ENCODE measurements at places on chromosomes 6 and 20.

GRCh38 chr6:32432050-32432450 lies 7.6 kb upstream of the HLA-DRA start:
- DNase-seq: no peak

GRCh38 chr6:140499607-140500006 lies 1125.2 kb upstream of the CITED2 start:
- DNase-seq: no peak

DNA sequence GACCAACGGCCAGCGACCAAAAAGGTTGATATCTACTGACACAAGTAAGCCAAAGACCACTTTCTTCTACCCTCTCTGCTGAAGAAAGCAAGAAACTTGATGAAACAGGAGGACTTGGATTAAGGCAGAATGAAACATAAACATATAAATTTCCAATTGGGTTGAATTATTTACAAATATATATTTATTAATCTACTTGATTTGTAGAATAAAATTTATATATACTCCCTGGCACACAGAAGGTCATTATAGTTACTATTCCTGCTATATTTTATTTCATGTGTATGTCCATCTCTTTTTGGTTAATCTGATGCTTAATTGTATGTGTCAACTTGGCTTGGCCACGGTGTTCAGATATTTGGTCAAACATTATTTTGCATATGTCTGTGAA lies 4.2 kb upstream of the ADGRG6 start:
- no peak for DNase-seq

DNA sequence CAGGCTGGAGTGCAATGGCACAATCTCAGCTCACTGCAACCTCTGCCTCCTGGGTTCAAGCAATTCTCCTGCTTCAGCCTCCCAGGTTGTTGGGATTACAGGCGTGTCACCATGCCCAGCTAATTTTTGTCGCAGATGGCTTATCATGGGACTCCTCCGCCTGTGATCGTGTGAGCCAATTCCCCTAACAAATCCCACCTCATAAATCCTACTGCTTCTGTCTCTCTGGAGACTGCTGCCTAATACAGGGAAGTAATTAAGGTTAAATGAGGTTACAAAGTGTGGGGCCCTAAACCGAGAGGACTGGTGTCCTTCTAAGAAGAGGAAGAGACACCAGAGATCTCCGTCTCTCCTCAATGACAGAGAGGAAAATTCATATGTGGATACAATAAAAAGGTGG lies 52.0 kb downstream of the TRPC4AP start:
- DNase-seq: no peak

DNA sequence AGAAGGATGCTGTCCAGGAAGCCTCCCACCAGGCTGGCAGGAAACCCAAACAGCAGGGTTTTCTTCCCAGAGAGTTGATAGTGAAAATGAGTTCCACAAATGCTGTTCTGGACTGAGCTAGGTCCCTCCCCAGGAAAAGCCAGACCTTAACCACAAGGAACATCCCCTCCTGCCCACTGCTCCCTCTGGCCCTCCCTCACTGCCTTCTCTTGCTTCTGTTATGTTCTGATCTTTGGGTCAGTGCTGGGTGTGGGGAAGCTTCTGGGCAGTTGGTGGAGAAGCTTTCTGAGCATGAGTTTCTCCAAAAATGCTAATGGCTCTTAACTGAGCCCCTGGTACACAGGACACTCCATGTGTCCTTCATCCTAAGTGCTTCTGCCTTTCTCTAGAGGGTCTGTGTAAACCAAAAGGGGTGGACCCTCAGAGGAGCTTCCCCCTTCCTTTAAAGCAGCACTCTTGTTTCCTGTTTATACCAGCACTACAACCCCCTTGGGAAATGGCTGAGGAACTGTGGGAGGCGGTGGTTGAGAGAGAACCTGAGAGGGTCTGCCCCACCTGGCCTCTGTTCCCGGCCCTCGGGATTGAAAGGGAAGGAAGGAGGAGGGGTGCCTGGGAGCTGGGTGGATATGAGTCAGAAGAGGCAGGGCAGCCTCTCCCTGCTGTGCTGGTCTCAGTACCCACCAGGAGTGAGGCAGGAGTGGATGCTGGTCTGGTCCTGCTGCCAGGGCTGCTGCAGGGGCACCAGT lies 42.0 kb downstream of the CDS2 start:
- peak; percentile 60 for DNase-seq

DNA sequence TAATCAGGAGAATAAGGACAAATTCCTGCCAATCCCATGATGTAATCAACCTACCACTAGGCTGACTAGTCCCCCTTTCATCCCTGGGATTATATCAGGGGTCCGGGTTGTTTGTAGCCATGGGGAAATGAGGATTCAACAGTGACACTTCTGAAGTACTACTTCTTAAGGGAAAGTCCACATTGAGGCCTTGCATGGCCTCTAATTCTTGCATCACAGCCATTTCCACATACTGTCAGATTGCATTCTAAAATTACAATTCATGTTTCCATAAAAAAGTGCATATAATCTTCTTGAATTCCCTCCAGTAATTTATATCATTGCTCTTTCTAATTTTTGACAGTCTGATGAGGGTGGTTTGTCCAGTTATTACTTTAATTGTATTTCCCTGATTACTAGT lies 184.2 kb downstream of the PHF3 start:
- DNase-seq: no peak

DNA sequence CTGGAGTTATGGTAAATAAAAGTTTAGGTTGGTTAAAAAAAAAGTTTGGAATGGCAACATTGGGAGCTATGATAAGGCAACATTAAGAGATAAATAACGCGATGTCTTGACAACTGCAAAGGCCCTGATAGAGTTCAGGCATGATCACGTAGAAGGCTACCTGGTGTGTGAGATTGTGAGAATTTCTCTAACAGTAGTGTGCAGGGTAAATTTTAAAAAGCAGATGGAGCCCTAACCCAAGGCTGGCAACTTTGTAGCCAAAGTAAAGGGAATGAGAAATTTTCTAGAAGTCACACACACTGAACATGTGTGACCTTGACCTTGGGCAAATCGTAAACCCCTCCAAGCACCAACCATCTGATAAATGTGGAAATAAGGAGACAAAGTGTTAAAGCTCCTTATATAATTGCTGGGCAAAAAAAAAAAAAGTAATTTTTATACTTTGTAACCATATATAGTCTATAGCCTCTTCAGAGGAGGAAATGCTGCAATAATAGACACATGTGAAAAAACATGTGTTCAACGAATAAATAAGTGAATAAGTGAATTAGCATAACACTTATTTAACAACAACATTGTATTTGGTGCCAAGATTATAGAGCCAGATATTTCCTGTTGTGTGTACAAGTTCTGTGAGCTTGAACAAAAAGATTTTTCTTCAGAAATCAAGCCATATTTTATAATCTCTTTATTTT lies 18.2 kb downstream of the KCNQ5 start:
- DNase-seq: no peak

- DNase-seq: no peak
Measured at GRCh38 chr20:59017493-59018231, 1.6 kb upstream of the TUBB1 start.

- peak; percentile 63 for DNase-seq
Measured at GRCh38 chr6:21588481-21589351, 4.8 kb upstream of the SOX4 start.

Data from AG08395 (cell line).